LHCN-M2 (cell line): ENCODE measurements at places on chromosomes 5 and 9. TPM values are rescaled to one million over a fixed set of nuclear protein-coding genes. Genes with fewer than 3 reads are reported as not detected.

- no peak for DNase-seq
These were observed 6.9 kb downstream of the CCL19 start for GRCh38 chr9:34684145-34684544.

- DNase-seq, result no peak
These were observed 3.5 kb upstream of the LRRC14B start for GRCh38 chr5:187617-188451.

The PTGS1 gene
- total RNA-seq, result 1.7 TPM in 2 replicates

DNA sequence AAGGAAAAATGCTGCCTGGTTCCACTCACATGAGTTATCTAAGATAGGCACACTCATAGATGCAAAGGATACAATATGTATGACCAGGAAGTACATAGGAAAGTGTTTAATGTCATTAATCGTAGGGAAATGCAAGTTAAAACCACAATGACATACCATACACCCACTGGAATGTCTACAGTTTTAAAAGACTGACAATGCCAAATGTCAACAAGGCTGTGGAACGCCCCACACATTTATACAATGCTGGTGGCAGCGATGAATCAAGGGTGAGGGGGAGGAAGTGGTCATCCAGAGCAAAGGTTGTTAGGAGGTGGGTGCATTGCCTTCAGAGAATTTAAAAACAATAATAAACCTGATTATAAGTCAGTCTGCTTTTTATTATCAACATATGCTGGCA lies 437.8 kb downstream of the ARHGEF28 start:
- peak; percentile 96 for DNase-seq

The GPR150 gene
- 1.3 and 1.6 TPM in 2 replicates for total RNA-seq
